Epithelial cell of alveolus of lung (primary cell): ENCODE measurements at places on chromosomes 6 and 20. TPM values are rescaled to one million over a fixed set of nuclear protein-coding genes. Genes with fewer than 3 reads are reported as not detected.

RTF2 gene
- total RNA-seq = 60.9 and 68.2 TPM in 2 replicates

SAMD10 gene
- total RNA-seq = 1.3 and 4.0 TPM in 2 replicates

CTAGE9 gene
- total RNA-seq = not detected in 2 replicates

JPH2 gene
- 0.16 and 0.39 TPM in 2 replicates for total RNA-seq

ECT2L gene
- not detected in 2 replicates for total RNA-seq

ATP6V1G2 gene
- 4.1 and 5.9 TPM in 2 replicates for total RNA-seq

FAM83C gene
- total RNA-seq = not detected in 2 replicates

CRISP3 gene
- total RNA-seq = not detected in 2 replicates

GOPC gene
- 30.6 and 40.1 TPM in 2 replicates for total RNA-seq

MYCT1 gene
- 0.48 and 1.4 TPM in 2 replicates for total RNA-seq

MDC1 gene
- 10.8 and 11.2 TPM in 2 replicates for total RNA-seq

ADGRF4 gene
- total RNA-seq = 0.91 TPM in 1 of 2 replicates, not detected in the other

PLTP gene
- total RNA-seq = 121 and 318 TPM in 2 replicates

GRM4 gene
- total RNA-seq = not detected in 2 replicates

WFDC12 gene
- total RNA-seq = not detected in 2 replicates
